ENCODE measurements at places on chromosomes 7 and 10.

- no peak for DNase-seq
Observed at GRCh38 chr7:50315739-50316671, 11.5 kb downstream of the IKZF1 start.

DNA sequence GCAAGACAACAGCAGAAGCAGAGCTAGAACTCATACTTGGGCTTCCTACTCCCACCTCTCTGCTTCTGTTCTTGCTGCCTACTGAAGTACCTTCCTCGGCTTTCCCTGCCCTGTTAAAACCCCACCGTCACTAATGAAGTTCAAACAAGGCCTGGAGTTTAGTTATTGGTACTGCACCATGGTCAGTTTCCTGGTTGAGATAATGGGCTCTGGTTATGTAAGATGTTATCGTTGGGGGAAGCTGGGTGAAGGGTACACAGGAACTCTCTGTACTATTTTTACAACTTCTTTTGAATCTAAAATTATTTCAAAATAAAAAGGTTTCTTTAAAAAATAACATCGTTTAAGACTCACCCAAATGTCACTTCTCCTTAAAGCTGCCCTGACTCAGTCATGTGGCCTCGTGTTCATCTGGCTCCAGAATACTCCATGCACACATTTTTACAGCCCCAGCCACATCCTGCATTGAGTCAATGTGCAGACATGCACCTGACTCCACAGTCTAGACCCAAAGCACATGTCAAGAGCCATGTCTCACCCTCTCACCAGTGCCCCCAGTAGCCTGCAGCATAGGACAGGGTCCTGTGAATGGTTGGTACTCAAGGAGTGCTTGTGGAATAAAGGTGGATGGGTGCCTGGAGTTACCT, 36.9 kb upstream of the AQP1 start:
- no peak for DNase-seq

DNA sequence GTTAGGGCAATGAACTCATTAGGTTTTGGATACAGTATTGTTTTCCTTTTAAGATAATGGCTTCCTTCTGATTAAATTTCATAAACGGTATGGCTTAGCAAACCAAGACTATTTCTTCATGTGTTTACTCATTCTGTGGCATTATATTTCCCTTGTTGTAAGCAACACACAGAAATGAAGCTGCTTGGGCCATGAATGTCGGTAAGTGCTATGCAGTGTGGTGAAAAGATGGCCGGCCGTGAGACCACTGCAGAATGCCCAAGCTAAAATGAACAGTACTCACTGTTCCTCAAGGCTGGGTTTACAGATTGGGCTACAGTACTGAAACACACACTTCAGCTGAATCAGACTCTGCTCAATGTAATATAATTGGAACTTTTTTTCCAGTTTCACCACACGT, 8.1 kb downstream of the APBB1IP start:
- no peak for DNase-seq

DNA sequence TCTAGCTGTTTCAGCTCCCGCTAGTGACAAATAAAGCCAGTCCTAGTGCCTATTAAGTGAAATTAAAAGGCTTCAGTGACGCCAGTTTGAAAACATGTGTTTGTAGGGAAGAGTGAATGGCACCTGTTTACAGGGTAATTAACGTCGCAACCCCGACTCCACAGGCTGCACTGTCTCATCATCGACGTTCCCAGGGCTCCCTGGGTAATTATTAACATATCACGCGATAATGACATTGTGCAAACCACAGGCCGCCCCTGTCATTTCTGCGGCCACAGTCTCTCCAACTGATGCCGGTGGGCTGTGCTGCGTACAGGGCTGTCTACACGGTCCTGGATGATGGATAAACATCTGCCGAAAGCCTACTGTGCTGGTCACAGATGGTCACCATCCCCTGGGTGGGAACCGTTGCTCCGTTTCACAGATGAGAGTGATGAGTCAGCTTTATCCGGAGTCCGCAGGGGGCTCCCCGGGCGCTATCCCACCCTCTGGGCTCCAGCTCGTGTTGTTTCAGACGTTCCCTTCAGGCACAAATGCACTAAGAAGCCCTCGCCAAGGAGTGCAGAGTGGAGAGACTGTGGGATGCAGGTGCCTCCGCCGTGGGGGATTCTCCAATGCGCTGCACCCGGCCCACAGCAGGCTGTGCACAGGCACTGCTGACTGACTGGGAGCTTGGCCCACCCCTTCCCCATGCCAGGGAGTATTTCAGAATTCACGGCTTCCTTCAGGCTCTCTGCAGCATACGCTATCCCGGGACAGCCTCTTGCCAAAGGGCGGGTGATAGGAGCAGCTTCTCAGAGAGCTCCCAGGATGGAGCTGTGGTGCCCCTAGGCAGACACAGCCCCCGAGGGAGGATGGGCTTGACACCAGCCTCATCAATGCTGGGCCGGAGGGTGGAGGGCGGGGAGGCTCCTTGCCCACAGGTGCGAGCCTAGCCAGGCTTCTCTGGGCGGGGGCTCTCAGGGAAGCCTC, 491.8 kb upstream of the FOXK1 start:
- DNase-seq = no peak

DNA sequence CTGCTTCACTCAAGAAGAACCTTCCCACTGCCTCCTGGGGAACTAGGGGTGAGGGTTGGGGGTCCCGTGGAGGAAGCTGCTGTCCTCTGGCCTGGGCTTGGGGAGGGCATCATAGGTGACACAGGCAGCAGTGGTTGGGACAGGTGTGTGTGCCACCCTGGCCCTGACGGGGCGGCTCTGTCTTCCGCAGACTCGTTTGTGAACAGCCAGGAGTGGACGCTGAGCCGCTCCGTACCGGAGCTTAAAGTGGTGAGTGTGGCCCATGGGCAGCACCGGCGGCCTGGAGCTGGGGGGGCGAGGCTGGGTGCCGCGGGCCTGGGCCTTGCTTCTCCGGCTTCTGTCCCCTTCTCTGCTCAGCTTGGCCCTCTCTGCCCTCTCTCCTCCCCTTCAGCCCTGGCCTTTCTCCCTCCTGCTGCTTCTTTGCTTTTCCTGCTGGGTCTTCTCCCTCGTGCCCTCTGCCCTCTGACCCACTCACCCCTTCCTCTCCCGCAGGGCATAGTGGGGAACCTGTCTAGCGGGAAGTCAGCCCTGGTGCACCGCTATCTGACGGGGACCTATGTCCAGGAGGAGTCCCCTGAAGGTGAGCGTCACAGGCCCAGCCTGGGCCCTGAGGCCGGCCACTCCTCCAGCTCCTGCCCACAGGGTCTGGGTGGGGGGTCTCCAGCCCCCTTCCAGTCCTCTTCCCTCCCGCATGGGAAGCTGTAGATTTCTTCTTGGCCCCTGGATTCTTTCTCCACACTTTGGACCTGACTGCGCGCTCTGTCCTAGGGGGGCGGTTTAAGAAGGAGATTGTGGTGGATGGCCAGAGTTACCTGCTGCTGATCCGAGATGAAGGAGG, 30.5 kb downstream of the AGAP3 start:
- DNase-seq = no peak

DNA sequence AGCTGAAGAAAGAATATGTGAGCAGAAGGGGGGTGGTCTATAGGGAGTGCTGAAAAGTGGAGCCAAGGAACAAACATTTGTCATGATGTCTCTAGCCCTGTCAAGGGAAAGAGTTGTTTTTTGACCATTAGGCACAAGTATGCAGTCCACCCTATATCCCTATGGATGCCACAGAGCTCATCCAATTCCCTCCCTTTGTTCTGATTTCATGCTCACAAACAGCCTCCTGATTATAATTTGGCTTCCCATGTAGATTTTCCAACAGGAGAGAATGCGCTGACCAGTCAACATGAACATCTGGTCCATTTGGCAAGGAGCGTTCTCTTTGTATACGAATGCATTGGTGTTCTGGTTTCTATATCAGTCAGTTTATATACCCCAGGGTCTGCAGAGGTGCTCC, 12.1 kb upstream of the CEP41 start:
- no peak for DNase-seq

GRCh38 chr10:44143556-44143955, 241.3 kb downstream of the CXCL12 start:
- DNase-seq = no peak

- DNase-seq = no peak
Observed at GRCh38 chr7:147321504-147321903, 1204.9 kb downstream of the CNTNAP2 start.

DNA sequence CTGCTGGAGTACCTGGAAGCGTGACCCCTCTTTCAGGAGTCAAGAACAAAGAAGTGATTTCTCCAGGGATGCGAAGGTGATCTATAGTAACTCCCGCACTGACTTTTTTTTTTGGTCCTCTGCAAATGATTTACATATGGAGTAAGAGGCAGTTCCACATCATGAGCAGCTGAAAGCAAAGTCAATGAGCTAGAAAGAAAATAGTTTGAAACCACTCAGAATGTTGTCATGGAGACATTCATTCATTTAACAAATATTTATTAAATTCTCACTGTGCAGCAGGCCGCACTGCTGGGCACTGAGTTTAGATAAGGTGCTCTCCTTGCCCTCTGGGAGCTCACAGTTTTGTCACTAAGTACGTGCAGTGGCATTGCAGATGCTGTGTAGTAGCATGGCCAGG, 206.7 kb downstream of the CAMK1D start:
- no peak for DNase-seq

DNA sequence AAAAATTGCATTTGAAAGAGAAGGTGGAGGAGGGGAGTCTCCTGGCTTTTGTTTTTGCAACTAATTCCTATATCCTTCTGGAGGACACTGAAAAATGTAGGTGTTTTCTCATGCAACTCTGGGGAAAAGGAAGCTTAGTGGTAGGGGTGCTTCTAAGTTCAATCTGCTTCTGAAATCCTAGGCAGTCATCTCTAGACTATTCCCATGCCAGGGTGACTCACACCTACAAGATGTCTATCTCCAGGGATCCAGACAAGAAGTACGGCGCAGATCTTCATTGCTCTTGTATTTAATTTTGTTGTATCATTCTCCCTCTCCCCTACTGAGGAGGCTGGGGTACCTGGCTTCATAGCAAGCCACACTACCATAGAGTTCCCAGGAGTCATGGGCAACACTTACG, 258.8 kb downstream of the PHF14 start:
- no peak for DNase-seq

DNA sequence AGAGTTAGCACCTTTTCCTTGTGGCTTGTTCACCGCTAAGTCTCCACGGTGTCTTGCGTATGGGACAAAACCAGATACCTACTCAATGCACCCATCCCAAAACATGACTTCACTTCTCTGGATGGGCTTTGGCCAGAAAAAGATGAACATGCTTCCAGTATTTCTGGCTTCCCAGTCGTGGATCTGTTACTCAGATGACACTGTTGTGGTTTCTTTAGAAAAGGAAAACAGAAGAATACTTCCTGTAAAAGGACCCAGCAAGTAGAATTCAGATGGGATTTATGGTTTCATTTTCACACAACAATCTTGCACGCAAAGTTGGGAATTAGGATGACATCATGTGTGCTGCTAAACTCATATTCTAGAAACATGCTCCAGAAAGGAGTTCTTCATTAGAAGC, 216.7 kb downstream of the ADAM12 start:
- no peak for DNase-seq

GRCh38 chr10:132951926-132952325, 9.6 kb upstream of the CFAP46 start:
- DNase-seq = no peak

- DNase-seq = no peak
Observed at GRCh38 chr10:52216852-52217251, 97.2 kb upstream of the DKK1 start.

DNA sequence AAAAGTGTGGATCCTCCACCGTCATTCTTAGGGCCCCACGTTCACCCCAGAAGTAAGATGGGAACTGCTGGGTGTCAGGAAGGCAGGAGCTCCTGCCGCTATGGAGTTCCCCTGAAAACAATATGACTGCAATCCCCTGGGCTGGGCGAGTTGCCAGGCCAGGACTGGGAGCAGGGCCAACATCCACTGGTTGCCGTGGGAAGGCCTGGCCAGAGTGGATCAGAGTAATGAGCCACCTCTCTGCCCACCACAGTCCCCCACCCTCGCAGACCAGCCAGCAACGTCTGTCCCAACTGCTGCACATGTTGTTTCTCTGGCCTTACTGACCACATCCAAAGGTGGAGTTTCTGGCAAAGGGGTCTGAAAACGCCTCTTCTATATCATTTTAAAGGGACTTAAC, 86.6 kb downstream of the STRA8 start:
- DNase-seq = no peak

DNA sequence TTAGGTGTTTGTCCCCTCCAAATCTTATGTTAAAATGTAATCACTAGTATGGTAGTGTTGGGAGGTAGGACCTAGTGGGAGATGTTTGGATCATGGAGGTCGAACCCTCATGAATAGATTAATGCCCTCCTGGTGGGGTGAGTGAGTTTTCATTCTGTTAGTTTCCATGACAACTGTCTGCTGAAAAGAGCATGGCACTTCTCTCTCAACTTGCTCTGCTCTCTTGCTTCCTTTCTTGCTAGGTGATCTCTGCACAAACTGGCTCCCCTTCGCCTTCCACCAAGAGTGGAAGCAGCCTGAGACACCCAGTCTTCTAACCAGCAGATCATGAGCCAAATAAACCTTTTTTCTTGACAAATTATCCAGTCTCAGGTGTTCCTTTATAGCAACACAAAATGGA, 853.9 kb downstream of the SORCS1 start:
- no peak for DNase-seq

- peak; percentile 86 for DNase-seq
Observed at GRCh38 chr7:74026903-74027682, 880 bp upstream of the ELN start.

DNA sequence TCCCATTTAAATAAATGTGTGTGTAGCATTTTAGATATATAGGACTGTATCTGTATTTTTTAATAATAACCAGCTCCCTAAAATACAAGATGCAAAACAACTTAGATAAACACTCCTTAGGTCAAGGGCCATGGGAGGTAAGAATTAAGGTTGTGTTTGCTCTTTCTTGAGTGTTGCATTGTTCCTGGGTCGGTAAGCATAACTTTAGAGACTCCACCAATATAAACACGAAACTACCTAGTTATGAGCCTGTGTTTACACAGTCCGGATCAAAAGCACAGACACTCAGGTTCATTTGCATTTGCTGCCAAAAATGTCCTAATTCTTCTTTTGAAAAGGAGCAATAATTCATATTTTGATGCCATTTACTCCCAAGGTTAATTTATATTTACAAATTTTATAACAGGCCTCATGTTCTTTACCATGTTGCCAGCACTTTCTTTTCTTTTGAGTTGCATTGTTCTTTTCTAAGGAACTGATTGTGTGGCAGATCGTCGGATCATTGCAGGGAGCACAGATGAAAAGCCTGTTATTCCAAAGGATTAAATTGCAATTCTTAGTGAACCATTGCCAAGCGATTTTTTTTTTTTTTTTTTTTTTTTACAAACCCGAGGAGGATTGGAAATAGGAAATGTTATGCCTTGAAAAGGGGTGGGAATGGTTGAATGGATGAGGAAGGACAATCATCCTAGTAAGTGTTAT, 45.8 kb upstream of the GLCCI1 start:
- DNase-seq = no peak

DNA sequence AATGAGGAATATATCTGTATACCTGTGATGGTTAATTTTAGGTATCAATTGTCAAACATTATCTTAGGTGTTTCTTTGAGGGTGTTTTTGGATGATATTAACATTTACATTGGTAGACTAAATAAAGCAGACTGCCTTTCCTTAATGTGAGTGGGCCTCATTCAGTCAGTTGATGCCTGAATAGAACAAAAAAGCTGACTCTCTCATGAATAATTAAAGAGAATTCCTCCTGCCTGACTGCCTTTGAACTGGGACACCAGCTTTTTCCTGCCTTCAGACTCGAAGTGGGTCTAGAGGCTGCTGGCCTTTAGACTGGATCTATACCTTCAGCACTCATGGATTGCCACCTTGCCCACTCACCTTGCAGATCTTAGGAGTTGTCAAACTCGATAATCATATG, 117.9 kb upstream of the TMEM168 start:
- no peak for DNase-seq

GRCh38 chr10:63093227-63093626, 39.9 kb upstream of the NRBF2 start:
- no peak for DNase-seq
